Hepatocyte (in vitro differentiated cells): ENCODE measurements at places on chromosomes 1 and 21.

- no peak for DNase-seq
Measured at GRCh38 chr1:54579337-54579781, 31.3 kb downstream of the ACOT11 start.

GRCh38 chr1:247337961-247338360 lies 6.3 kb upstream of the ZNF496 start:
- DNase-seq, result no peak

GRCh38 chr1:186050360-186050759 lies 316.2 kb downstream of the HMCN1 start:
- no peak for DNase-seq

DNA sequence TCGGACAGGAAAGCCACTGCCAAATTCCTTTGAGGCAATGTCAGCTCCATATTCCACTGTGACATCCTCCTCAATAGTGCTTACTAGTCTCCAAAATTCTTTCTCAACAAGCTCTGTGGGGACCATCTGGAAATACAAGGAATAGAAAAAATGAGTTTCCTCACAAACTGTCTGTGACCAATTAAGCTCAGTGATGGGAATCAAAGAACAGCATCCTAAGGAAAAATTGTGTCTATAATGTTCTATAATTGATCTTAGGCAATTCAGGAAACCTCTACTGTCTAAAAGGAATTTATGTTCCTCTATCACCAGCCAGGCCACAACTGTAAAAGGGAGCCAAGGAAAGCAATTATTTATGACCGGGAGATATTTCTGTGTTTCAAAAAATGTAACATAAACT lies 46.1 kb upstream of the SYT2 start:
- no peak for DNase-seq
